ENCODE measurements at places on chromosomes 3 and 15.

- DNase-seq = no peak
These were observed 230.2 kb upstream of the CD96 start for GRCh38 chr3:111311709-111312235.

DNA sequence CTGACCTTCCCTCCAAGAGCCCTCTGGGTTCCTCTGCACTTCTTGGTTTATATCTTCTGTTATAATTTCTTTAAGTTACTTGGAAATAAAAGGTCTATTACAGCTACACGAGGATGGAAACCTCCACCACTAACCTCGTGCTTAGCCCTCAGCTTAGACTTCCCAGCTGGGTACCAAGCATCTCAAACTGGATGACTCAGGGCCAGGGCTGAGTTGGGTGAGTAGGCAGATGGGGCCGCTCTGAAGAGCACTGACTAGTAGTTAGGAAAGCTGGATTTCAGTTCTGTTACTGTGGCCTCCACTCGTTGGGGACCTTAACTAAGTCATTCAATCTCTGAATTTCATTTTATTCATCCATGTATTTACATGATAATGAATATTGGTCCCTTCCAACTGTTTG lies 1036.6 kb downstream of the IGSF11 start:
- DNase-seq = no peak

DNA sequence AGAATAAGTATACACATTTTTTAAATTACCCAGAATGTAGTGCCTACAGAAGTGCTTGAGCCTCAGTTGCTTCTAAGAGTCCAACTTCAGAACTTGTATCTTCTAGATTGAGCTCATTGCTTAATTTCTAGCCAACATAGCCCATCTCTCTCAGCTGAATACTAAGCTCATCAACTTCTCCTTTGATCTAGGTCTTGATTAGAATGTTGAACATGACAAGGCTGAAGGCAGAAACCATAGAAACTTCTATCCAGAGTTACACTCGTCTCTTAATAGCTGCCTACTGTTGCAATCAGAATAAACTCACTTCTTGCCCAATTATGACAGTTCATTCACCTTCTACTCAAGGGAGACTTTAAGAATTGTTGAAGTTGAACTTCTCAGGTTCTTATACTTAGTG lies 327.3 kb upstream of the THBS1 start:
- DNase-seq = no peak

DNA sequence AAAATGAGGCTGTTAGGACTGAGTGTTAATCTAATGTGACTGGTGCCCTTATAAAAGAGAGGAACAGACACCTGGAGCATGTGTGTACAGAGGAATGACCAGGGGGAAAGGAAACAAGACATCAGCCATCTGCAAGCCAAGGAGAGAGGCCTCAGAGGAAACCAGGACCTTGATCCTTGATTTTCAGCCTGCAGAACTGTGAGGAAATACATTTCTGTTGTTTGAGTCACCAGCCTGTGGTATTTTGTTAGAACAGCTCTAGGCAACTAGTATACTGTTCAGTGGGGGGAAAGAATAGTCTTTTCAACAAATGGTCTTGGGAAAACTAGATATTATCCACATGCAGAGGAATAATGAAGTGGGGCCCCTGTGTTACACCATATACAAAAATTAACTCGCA lies 80.6 kb downstream of the CCR1 start:
- no peak for DNase-seq

- no peak for DNase-seq
These were observed 3.2 kb upstream of the ANXA2 start for GRCh38 chr15:60400944-60401343.

DNA sequence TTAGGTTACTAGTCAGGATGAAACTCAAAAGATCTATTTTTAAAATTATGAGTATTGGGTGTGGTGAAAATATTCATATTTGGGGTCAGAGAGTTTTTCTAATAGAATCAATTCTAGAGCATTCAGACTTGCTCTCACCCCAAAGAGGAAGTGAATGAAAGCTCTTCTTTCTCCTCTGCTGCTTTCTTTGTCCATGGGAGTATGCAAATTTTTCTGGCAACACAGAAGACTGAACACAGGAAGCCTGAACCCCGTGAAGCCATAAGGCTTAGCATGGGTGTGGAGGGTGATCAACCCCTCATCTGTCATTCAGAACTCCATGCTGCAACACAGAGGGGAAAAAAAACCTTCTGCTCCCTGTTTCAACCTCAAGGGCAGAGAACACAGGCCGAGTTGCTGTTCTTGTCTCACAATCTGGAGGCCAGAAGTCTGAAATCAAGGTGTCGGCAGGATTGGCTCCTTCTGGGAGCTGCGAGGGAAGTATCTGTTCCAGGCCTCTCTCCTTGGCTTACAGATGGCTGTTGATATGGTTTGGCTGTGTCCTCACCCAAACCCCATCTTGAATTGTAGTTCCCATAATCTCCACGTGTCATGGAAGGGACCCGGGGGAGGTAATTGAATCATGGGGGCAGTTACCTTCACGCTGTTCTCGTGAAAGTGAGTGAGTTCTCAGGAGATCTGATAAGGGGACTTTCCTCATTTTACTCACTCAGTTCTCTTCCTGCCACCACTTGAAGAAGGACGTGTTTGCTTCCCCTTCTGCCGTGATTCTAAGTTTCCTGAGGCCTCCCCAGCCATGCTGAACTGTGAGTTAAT lies 33.7 kb upstream of the CD47 start:
- DNase-seq = no peak

DNA sequence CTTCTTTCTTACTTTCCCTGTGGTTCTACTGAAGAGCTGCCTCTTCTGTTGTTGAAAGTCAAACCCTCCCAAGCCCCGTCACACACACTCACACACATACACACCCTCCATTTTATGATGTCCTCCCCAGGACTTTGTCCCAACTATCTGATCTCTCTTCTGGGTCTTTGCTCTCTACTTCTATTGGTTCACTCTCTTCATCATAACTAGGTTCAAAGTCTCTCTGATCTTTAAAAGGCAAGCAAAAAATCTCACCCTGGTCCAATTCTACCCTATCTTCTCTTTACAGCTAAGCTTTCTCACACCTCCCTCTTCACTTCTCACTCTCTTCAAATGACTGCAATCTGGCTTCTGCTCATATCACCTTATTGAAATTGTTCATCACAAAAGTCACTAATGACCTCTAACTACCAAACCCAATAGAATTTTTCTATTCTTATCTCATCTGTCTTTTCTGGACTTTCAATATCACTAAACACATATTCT lies 34.8 kb downstream of the LRRFIP2 start:
- no peak for DNase-seq

DNA sequence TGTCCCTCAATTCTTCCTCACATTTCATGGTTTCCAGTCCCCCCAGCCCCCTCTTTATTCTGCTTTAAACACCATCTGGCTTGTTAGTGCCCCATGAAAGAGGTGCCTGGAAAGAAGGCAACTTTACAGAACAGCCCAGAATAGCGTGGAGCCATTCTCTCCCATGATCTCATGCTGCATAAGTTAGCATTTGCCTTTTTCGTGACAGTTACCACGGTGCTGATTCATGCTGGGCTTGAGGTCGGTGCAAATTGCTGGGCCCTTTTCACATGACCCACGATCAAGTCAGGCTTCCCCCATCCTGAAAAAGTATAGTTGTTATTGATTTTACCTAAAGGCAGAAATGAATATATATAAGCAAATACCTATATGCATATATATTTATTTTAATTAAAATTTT lies 29.6 kb downstream of the SQOR start:
- DNase-seq = no peak

GRCh38 chr15:70453238-70453637 lies 310.1 kb downstream of the UACA start:
- no peak for DNase-seq

- no peak for DNase-seq
These were observed 77.6 kb upstream of the CCDC80 start for GRCh38 chr3:112718516-112718915.

DNA sequence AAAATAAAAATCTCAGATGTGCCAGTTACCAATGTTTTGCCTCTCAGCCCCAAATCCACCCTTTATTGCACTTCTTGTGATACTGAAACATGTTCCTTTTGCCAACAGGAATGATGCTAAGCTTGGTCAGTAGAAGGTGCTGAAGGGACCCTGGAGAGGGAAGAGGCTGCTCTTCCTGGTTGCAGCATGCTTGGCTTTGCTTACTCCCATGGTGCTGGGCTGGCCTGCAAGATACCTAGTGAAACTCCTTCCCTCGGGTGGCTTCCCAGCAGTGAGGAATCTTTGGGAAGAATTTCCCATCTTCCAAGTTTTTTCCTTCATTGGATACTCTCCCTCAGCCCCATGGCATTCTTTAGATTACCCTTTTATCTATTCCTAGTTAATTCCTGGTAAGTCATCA lies 151.8 kb upstream of the TGFBR2 start:
- DNase-seq = no peak

DNA sequence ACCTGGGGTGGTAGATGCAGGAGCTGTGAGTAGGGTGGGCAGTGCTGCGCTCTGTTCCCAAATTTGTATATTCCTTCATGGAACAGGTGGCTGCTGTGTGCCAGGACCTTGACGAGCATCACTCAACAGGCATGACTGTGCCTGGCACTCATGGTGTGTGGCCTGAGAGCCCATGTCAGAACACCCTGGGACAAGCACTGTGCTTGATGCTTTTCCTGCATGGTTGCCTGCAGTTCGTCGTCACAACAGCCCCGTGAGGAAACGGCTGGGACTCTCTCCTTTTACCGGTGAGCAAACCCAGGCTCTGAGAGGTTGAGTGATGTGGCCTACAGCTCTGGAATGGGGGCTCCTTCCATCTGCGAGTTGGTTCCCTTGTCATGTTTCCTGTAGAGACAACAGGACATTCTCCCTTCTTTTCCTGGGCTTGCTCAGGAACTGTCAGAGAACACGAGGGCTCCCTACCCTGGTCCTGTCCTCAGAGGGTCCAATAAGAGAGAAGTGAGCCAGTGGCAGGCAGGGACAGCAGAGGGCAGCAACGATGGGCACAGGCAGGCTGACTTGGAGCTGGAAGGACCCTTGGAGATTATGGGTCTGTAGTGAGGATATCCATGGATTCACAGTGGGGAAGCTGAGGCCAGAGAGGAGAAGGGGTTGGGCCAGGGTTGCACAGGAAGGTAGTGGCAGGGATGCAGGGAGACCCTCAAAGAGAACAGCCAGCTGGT lies 37.4 kb downstream of the PRKCD start:
- DNase-seq = no peak

- DNase-seq = no peak
These were observed at the start of gene REC114 for GRCh38 chr15:73442968-73443367. Gene REC114 (plus strand): TSS chr15:73443164. CDS start chr15:73443186, 22 bp downstream.

DNA sequence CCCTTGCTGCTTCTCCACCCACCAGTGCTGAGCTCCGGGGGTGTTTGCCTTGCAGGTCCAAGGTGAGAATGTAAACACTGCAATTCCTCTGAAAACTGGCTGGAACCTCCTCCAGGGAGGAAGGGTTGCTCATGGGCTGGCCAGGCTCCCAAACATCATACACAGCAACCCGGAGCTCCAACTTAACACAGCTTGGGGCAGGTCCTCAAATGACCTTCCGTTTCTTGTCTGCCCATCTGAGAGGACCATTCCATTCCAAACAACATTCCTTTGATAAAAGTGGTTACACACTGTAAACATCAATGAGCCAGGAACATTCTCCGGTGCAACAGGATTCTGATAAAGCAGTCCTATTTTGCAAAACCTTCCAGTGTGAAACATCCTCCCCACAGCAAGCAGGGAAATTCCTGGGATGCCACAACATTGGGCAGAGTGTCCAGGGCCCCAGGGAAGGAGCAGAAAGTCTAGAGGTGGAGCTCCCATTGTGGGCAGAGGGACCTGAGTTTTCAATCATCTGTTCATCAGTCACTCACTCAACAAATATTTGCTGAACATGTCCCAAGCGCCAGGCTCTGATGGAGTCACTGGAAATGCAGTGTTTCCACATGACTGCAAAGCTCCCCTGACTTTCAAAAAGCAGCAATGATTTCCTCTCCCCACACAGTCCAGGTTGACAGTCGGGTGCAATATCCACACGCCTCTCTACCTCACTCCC lies 7.3 kb upstream of the HEG1 start:
- peak; percentile 32 for DNase-seq

DNA sequence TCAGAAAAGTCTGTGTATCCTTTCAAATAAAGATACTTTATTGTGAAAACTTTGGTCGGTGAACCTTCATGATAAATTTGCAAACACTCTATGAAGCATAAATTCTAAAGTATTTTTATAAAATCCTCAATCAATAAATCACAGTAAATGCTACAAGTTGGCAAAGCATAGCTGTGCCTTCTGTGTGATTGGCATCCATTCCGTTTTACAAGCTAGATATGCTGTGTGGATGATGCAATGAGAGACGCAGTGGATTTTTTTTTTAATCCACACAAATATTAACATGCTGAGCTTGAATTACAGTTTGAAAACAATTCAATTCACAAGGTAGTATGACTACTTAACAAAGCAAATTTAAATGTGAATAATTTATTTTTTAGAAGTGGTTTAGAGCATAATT lies 937.2 kb downstream of the ZPLD1 start:
- no peak for DNase-seq

GRCh38 chr15:83970295-83970890 lies 265.2 kb upstream of the GOLGA6L4 start:
- DNase-seq = no peak

DNA sequence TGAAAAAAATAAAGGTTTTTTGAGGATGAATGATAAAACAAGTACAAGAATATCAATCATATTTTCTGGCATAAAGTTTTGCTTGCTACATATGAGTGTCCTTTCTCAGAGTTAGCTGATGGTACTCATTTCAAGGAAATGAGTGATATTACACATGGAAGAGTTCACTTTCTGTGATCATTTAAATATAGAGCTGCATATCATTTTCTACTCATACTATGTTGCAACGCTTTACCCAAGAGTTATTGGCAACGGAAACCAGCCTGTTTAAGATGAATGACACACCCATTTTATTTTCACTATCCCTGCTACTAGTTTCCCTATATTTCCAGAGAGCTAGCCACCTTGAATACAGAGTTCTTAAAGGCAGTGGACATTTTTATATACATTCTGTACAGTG lies 35.4 kb upstream of the RBMS3 start:
- no peak for DNase-seq

- DNase-seq = no peak
These were observed 123.4 kb downstream of the EEFSEC start for GRCh38 chr3:128276577-128277183.

DNA sequence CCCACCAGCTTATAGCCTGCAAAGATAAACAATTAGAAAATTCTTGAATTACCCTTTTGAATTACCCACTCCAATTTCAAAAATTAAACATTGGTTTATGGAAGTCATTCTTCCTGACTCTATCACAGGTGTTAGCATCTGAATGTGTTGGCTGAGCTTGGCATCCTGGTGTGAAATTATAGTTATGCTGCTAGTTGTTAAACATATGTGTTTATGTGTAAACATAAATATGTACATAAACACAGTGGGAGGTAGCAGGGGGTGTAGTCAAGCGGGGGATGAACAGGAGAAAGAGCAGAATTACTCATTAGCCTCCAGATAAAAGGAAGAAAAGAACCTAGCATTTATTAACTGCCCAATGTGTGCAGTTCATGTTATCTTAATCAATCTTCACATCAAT lies 530.2 kb downstream of the MCTP2 start:
- DNase-seq = no peak

DNA sequence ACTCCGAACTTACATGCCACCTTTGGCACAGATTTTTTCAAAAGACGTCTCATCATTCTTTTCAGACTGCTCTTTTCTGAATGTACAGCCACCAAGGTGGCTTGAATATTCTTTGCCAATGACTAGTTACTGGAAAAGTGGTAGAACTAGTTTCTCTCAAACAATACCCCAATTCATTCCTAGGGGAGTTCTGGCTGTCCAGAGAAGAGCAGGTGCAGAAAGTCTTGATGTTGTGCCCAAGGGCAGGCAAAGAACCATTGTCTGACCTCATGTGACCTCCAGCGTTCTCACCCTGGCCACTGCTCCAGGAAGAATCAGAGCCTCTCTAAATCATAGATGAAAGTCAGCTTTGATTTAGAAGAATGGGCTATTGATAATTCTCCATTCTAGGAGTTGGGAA lies 5.5 kb downstream of the LMOD3 start:
- peak; percentile 75 for DNase-seq

Data from HT-29 (cell line).